ENCODE measurements at places on chromosomes 16 and 17.

DNA sequence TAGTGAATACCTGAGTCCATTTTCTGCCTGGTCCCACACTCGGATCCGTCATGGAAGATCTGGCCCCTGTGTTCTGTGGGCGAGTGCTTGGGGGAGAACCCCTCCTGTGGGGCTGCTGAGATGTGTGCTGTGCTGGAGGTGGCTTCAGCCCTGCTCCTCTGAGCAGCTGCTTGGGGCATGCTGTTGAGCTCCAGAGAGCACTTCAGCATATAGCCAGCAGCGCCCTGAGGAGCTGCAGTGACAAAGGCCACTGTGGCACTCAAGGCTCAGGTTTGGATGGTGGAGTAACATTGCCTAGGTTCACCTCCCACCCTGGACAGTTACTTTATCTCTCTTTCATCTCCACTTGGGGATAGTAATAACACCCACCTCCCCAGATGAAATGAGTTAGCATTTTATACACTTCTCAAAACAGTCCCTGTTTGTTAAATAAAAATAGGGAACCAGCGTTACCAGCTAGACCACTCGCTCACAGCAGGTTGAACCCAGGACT is 75.3 kb downstream of the KSR1 start:
- no peak for DNase-seq

DNA sequence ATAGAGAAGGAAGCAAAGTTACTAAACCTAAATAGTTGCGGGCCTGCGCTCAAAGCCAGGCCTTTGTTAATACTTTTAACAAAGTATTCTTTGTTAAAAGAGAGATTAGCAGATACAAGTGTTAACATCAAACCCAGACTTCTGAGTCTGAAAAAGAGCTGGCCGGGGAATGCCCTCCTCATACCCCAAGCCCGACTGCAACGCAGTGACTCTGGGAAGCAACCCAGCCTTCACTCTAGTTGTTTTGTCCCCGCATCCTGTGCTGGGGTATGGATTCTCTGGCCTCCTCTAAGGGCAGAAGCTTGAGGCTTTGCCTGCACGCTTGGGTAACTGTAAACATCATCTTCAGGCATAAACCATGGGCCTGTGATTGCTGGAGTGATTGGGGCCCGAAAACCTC is 48.3 kb downstream of the ADCY7 start:
- DNase-seq = no peak

DNA sequence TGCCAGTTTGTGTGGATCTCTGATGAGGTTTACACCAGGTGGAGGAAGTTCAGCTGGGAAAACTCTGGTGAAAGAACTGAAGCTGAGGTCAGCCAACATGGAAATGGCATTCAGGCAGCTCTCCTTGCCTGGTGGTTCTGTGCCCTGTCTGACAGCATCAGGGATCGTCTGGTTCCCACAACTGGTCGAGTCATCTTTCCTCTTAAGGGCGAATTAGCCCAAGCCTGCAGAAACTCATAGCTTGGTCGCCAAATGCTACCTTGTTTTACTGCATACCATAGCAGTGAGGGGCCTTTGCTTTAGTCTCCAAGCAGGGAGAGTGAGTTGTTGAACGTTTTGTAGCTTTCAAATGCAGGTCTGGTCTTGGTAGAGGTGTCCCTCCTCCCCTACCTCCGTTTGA is 7.2 kb downstream of the PLCG2 start:
- peak; percentile 80 for DNase-seq

DNA sequence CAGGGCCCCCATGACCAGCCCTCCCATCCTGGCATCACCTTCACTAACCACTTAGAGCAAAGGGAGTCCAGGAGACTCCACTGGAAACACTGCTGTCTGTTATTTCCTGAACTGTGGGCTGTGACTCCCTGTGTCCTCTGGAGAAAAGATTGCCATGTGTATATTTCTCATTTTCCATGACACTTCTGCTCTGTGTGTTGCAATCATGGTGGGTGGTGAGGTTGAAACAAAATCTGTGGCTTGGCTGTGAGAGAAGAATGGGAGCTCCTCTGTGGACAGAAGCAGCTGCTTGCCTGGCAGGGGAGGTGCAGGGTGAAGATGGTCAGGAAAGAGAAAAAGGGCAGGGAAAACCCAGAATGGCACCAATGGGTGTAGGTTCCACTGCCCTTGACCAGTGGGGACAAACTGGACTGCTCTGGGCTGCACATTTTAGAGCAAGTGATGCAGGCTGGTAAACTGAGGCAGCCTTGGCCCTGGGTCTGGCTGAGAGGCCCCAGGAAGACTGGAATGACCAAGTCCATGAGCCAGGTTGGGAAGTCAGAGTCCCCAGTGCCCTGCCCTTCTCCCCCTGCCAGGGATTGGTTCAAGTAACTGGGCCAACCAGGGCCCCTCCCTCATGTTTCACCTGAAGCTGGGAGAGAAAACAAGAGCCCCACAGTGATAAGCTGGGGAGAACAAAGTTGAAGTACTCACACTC is 314.3 kb downstream of the C16orf95 start:
- DNase-seq = no peak

- DNase-seq = no peak
These were observed 5.9 kb downstream of the KRT31 start for GRCh38 chr17:41391535-41391934.

- peak; percentile 64 for DNase-seq
These were observed 93.1 kb downstream of the RTN4RL1 start for GRCh38 chr17:1931844-1932579.

DNA sequence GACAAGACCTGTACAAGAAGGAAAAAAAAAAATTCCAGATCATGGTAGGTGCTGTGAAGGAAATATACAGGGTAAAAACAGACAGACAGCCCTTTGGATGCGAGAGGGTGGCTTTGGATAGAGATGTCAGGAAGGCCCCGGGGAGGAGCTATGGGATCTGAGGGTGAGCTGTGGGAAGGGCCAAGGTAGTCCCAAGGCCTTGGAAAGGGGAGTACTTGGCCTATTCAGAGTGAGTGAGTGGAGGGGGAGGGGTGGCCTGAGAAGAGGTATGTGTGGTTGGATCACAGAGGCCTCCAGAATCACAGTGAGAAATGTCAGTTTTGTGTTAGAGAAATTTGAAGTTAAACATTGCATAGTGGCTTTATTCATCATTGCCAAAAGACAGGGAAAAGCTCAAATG is 31.2 kb upstream of the AKTIP start:
- no peak for DNase-seq

DNA sequence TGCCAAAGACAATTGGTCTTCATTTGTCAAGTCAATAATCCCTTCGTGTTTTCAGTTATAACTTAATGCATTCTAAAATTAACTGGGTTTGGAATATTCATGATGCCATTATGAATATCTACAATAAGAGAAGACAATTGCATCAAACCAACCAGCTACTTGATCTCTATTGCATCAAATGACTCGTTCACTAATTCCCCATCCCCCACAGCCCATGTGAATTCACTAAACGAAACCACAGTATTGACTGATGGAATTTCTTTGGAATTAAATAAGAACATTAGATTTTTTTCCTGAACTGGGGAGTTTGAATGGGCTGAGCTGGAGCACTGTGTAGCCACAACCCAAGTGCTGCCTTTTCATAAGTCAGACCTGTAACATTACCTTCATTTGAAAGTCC is 65.3 kb downstream of the HS3ST3B1 start:
- no peak for DNase-seq
